ENCODE measurements at places on chromosomes 1 and 21. TPM values are rescaled to one million over a fixed set of nuclear protein-coding genes. Genes with fewer than 3 reads are reported as not detected.

The S100A14 gene
- total RNA-seq: not detected

The A3GALT2 gene
- not detected for total RNA-seq

The ELAPOR1 gene
- total RNA-seq: 0.28 TPM

The C1orf87 gene
- total RNA-seq: not detected

DNA sequence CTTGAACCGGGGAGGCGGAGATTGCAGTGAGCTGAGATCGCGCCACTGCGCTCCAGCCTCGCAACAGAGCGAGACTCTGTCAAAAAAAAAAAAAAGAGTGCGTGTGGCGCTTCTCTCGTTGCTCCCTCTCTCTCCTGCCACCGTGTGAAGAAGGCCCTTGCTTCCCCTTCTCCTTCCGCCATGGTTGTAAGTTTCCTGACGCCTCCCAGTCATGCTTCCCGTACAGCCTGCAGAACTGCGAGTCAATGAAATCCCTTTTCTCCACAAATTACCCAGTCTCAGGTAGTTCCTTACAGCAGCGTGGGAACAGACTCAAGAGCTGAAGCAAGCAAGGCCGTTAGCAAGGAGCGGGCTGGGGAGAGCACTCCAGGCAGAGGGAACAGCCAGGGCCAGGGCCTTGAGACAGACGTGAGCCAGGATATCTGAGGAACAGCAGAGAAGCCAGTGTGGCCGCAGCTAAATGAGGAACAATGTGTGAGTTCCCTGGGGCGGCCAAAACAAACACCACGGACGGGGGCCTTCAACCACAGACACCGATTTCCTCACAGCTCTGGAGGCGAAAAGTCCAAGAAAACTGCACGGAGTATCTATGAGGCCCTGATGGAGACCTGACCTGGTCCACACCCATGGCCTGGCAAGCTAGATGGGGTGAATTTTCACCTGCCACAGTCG lies 54.2 kb upstream of the ETS2 start:
- no peak for DNase-seq

- DNase-seq: no peak
Measured at GRCh38 chr1:198640174-198640573, 1.3 kb downstream of the PTPRC start.

DNA sequence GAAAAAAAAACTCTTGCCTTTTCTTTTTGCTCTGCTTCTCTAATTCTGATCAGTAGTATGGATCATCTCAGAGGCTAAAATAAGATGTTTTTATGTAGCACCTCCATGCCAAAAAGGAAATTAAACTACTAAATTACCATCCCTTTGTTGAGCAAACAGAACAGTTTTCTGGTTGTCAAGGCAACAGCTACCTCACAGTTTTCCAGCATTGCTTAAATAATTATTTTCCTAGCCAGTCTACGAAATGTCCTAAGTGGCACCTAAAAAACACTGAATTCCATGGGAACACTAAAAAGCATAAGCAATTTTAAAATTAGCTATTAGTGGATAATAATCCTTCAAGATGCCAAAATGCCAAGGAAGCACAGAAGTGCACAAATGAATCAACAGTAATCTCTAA lies 61.7 kb downstream of the ARID4B start:
- no peak for DNase-seq

DNA sequence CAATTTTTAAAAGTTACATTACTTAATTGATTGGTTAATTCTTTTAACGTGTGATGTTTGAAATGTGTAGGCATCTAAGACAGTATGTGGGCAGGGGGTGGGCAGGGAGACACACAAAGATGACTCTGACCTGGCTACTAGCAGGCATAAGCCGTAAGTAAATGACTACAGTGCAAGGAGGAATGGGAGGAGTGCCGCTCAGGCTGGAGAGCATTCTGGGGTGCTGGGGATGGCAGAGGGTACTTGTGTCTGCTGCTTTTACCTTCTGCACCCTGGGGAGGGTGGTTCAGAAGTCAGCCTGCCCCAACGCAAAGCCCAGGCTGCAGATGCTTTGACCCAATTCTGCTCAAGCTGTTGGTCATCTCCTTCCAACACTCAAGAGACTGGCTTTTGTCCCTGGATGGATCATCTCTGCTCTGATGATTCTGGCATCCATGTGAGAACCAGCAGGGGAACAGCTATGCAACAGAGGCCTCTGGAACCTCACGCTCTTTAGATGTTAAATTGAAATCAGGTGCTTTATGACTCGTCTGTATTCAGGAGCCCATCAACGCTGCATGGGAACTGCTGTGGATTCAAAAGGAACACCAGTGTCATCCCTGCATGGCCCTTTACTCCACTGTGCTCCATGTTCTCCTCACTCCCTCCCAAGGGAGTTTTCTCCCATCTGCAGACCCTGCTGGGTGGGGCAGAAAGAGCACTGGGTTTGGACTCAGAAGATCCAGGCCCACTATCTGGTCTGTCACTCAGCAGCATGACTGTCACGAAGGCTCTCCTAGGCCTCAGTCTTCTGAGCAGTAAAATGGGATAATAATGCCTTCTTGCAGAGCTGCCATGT lies 78.8 kb downstream of the FAM78B start:
- no peak for DNase-seq

DNA sequence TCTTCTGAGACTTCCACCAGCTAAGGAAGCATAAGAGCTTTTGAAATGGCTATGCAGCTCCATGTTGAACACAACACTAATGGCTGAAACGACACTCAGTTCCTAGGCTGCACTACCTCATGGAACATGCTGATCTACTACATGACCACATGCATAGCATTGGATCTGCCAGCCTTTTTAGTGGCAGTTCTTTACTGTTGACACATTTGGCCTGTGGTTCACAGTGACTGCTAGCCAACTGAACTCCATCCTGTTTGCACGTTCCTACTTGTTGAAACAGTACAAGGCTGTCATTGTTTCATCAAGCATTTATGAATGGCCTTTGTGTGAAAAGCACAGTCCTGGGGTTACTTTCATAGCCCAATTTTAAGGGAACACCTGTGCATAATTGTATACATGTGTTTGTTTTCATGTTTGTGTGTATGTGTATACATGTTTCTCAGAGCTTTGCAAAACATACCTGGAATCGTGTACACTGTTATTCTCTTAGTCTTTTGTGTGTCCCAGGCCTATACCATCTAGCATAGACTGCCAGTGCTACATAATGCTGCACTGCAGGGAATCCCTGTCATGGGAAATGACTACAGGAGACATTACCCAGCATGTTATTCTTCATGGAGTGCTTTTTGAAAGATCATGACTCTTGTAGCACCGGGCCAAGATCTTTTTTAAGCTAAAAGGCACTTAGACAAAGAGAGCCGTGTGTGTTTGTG lies 179.6 kb upstream of the ESRRG start:
- DNase-seq: peak; percentile 59

- no peak for DNase-seq
Measured at GRCh38 chr1:43779805-43780403, 72.6 kb downstream of the ST3GAL3 start.

GRCh38 chr1:155167166-155168104 lies 5.7 kb downstream of the KRTCAP2 start:
- DNase-seq: peak; percentile 72

Data from IMR-90 (cell line).